Stimulated activated CD4-positive, alpha-beta T cell treated with anti-CD3 and anti-CD28 coated beads, Interleukin-15, amount 100 ng/mL, for 48 hours (primary cell): ENCODE measurements at places on chromosomes 16 and 17.

DNA sequence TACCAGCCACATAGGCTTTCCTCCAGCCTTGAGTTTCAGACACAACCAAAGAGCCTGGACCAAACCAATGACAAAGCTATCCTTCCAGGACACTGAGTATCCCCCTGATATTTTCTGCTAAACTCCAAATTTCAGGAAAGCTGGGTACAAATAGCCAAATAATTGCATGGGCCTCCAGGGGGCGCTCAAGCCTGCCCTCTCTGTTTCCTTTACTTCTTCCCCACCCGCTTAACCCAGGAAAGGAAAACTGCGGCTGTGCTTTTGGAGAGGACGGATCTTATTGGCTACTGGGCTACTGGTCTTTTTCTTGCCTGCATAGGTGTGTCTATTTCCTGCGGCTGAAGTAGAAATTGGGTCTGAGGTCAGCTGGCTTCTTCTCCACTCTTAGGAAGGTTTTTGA lies 30.1 kb downstream of the GNGT2 start:
- DNase-seq: peak; percentile 49

- DNase-seq: no peak
These were observed 1.9 kb downstream of the NAGLU start for GRCh38 chr17:42537826-42538451.

DNA sequence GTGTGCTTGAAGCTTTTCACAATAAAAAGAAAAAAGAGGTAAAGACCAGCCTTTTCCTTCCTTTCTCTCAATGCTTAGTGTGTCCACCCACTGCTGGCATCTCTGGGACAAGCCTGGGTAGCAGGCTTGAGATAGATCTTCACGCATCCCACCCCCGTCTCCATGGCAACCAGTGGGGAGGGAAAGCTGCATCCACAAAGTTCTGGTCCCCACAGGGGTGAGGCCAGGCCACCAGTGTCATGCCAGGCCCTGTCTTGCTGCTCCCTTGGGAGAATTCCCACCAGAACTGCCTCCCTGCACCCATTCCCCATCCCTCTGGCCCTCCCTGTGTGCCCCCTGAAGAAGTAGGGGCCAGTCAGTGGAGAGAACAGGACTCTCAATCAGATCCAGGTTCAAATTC lies 259.9 kb downstream of the MRTFB start:
- DNase-seq: no peak

DNA sequence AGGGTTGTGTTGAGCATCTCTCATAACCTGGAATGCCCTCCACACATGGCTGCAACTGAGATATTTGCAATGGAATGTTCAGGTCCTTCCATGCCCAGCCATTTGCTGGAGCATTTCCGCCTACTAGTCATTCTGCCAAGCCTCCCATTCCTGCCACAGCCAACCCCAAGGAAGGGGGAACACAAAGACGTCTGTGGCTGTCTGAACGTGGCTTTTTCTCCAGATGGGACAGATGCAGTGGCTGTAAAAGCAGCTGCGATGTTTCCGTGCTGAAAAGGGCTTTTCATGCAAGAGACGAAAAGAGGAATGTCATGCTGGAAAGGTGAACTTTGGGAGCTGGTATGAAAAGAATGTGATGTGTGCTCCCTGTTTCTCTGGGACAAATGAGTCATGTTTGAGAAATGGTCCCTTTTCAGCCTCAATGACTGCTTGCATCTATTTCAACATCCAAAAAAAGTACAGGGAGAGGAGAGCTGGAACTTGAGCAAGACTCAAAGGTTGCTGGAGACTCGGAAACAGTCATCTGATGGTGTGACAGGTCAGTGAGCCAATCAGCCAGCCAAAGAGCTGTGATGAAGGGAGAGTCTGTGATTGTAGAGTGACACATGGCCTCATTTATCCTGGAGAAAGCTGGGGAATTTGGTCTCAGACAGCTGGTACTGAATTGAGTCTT lies 208.9 kb downstream of the SHISA9 start:
- no peak for DNase-seq

DNA sequence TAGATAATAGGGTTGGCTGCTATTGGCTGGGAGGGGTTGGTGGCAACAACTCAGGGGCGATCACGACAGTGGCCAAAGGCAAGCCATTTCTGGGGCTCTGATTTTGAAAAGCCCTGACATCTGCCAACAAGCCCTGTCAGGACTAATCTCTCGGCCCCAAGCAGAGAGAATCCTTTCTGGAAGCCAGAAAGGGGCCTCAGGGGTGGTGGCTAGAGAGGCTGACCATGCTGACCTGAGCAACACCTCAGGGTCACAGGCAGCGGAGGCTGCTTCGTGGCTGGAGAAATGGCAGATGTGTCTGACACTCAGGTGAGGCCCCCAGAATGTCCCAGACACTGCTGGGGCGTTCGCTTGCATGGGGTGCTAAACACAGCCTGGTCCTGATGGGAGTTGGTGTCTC lies 35.0 kb upstream of the ZFP90 start:
- no peak for DNase-seq

- DNase-seq: no peak
These were observed 2.7 kb upstream of the HOXB9 start for GRCh38 chr17:48628649-48629410.
